ENCODE measurements at places on chromosomes 12 and 14.

GRCh38 chr12:22399464-22400180 lies 65.1 kb upstream of the ST8SIA1 start:
- DNase-seq = no peak

DNA sequence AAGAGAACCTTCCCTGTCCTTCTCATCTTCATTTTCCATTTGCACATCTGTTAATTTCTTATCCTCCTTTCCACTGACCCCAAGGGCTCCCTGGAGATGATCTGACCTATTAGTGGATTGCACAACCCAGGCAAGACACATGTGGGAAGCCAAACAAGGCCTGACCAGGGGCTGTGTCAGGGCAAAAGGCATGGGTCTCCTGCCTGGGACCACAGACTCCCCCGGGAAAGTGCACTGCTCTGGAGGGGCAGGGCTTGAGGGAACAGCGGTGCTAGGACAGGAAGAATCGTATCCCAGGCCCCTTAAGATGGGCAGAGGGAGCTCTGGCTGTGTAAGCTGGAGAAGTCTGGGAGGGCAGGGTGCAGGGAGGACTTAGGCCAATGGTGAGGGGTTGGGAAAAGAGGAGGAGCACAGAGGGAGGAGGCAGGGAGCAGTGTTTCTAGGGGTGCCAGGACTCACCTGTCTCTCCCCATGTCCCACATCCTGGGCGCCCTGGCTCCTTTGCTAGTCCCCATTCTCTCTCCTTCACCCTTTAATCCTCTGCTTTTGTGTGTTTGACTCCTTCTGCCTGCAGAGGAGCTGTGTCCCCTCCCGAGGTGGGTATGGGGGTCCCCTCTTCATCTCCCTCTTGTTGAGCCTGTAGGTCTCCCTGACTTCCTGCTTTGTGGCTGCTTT lies 25.3 kb downstream of the PLEKHG3 start:
- DNase-seq = no peak

GRCh38 chr12:24997970-24998582 lies 49.2 kb upstream of the BCAT1 start:
- DNase-seq = no peak

- DNase-seq = no peak
Measured at GRCh38 chr12:54213079-54213478, 24.3 kb upstream of the SMUG1 start.

DNA sequence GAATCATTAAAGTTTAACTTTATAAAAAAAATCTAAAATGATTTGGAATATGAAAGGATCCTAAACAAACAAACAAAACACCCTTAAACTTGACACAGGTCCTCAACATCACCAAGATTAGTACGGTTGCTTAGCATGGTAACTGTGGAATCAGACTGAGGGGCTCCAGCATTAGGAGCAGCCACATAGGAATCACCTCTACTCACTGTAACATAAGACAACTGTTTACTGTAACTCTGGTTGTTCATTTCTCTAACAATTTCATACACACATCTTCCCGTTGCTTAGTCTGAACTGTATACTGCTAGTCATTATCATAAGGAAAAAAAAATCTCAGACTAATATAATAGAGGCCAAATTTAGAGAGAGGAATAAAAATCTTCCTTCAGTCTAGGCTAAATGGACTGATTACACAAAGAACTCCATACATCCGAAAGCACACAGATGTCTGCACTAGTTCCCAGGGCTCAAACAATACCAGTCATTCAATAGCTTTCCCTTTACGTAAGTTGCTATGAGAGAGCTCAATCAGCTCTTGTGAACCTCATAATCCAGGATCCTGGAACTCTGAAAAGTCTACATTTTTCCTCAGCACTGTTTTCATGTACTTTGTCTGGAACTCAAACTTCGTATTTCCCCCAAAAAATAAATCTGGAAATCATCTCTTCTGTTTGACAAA lies 26.0 kb downstream of the LRP6 start:
- DNase-seq = no peak

DNA sequence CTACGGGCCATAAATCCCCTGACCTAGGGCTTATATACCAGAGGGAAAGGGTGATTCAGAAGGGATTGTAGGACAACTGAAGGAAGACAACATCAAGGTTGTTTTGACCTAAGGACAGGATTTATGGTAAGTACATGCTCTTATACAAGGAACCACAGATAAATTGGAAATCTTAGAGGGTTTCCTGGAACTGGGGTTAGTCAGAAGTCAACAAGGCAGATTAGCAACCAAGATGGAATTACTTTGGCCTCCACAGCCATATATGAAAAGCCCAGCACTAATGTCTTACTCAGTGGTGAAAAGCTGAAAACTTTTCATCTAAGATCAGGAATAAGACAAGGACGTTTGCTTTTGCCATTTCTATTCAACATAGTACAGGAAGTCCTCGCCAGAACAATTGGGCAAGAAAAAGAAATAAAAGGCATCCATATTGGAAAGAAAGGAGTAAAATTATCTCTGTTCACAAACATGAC lies 5.4 kb downstream of the TMBIM4 start:
- DNase-seq = no peak

DNA sequence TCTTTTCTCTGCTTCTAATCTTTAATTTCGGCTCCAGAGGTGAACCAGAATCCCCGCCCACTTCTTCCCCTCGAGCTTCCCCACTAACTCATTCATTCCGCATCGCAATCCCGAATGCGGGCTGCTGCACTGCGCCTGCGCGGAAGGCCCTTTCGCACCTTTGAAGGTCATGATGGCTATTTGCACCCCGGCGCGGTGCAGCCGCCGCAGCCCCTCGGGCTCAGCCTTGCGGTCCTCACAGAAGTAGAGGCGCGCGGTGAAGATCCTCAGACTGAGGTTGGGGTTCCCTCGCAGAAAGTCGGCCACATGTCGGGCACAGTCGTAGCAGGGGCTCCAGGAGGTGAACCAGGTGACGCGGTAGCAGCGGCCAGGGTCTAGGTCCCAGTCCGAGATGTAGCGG lies 7.6 kb downstream of the AICDA start:
- no peak for DNase-seq

GRCh38 chr14:105072381-105072861 lies 7.2 kb upstream of the GPR132 start:
- no peak for DNase-seq

GRCh38 chr14:89996963-89997362 lies 41.2 kb downstream of the TDP1 start:
- no peak for DNase-seq

DNA sequence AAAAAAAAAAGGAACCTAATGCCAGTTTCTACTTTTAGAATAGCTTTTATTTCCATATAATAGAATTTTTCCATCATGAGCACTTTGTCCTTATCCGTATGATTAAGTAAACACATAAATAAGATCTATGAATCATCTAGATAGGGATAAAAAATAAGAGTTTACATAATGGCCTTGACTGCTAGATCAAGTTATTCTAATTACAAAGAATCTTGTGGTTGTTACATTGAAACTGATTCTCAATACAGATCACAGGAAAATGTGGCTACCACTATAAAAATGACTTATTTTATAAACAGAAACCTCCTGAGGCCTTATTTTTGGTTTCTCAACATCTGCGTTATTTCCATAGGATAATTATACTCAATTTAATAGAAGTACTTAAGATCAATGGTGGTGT lies 34.4 kb upstream of the NDUFA12 start:
- DNase-seq = no peak
